Osteoblast (primary cell): ENCODE measurements at places on chromosomes 1 and 21. TPM values are rescaled to one million over a fixed set of nuclear protein-coding genes. Genes with fewer than 3 reads are reported as not detected.

TENT5C gene
- 0.36 and 0.59 TPM in 2 replicates for total RNA-seq

TRIM45 gene
- 1.4 and 2.1 TPM in 2 replicates for total RNA-seq

PRAMEF7 gene
- not detected in 2 replicates for total RNA-seq

GLRX2 gene
- total RNA-seq: 9.4 and 10.9 TPM in 2 replicates

SH2D1B gene
- total RNA-seq: not detected in 2 replicates

SPRR1B gene
- total RNA-seq: not detected in 2 replicates

OLIG2 gene
- not detected in 2 replicates for total RNA-seq

ARMH1 gene
- 3.2 and 4.3 TPM in 2 replicates for total RNA-seq

PWP2 gene
- total RNA-seq: 2.2 and 2.7 TPM in 2 replicates

ACKR1 gene
- not detected in 2 replicates for total RNA-seq

RXFP4 gene
- total RNA-seq: not detected in 2 replicates

DENND2C gene
- 8.3 and 8.8 TPM in 2 replicates for total RNA-seq

FAM177B gene
- total RNA-seq: not detected in 2 replicates

CYP2J2 gene
- not detected in 2 replicates for total RNA-seq

PKLR gene
- not detected in 2 replicates for total RNA-seq

RHOU gene
- total RNA-seq: under 0.01 and 0.72 TPM in 2 replicates

RBM15 gene
- total RNA-seq: 30.6 and 38.0 TPM in 2 replicates

IL12RB2 gene
- total RNA-seq: not detected in 2 replicates

TSACC gene
- 0.36 TPM in 1 of 2 replicates, not detected in the other for total RNA-seq

CA6 gene
- not detected in 2 replicates for total RNA-seq

TBX19 gene
- total RNA-seq: 1.1 and 1.5 TPM in 2 replicates

DOP1B gene
- total RNA-seq: 16.3 and 23.6 TPM in 2 replicates

C1orf94 gene
- not detected in 2 replicates for total RNA-seq

TPTE gene
- not detected in 2 replicates for total RNA-seq

AHDC1 gene
- 11.2 and 13.3 TPM in 2 replicates for total RNA-seq

S100A8 gene
- total RNA-seq: not detected in 2 replicates

MRPS14 gene
- 17.1 and 17.7 TPM in 2 replicates for total RNA-seq

LRRC53 gene
- not detected in 2 replicates for total RNA-seq

PLPP3 gene
- total RNA-seq: 243 and 286 TPM in 2 replicates
